Hindlimb muscle (tissue), 1 donor: ENCODE measurements at places on chromosomes 2 and 18.
A peak's percentile ranks its signal among the peaks of the same experiment; 100 is the strongest.

GRCh38 chr18:26920644-26921043 is 55.1 kb upstream of the AQP4 start:
- no peak for DNase-seq

GRCh38 chr2:75560768-75561565 is at the start of gene EVA1A:
EVA1A (minus strand) TSS chr2:75560939; CDS start chr2:75518140, 42,799 bp downstream.
- DNase-seq: peak; percentile 75

DNA sequence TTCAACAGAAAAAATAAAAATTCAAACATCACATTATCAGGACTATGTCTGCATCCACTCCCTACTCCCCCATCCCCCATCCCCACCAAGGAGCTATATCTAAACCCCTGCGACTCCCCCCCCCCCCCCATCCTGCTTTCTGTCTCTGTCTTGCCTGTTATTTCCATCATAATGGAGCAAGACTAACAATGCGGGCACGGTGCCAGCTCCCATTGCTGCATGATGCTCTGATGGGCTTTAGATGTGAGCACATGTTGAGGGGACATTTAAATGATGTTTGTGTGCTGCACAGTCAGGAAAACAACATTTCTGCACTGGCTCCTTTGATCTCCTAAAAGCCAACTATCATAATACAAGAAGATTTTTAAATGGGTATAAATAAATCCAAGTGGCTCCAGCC is 644.2 kb upstream of the SETBP1 start:
- peak; percentile 21 for DNase-seq

GRCh38 chr18:36075862-36076587 is 8.7 kb upstream of the RPRD1A start:
- no peak for DNase-seq

GRCh38 chr2:173130496-173131465 is 55.1 kb downstream of the MAP3K20 start:
- DNase-seq: no peak

DNA sequence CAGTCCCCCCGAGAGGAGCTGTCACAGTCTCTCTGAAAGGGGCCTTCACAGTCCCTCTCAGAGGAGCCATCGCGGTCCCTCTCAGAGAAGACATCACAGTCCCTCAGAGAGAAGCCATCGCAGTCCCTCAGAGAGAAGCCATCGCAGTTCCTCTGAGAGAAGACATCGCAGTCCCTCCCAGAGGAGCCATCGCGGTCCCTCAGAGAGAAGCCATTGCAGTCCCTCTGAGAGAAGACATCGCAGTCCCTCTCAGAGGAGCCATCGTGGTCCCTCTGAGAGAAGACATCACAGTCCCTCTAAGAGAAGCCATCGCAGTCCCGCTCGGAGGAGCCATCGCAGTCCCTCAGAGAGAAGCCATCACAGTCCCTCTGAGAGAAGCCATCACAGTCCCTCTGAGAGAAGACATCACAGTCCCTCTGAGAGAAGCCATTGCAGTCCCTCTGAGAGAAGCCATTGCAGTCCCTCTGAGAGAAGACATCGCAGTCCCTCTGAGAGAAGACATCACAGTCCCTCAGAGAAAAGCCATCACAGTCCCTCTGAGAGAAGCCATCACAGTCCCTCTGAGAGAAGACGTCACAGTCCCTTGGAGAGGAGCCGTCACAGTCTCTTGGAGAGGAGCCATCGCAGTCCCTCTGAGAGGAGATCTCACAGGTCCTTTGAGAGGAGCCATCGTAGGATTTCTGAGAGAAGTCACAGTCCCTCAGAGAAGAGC is 1.3 kb upstream of the ZNF512 start:
- no peak for DNase-seq

DNA sequence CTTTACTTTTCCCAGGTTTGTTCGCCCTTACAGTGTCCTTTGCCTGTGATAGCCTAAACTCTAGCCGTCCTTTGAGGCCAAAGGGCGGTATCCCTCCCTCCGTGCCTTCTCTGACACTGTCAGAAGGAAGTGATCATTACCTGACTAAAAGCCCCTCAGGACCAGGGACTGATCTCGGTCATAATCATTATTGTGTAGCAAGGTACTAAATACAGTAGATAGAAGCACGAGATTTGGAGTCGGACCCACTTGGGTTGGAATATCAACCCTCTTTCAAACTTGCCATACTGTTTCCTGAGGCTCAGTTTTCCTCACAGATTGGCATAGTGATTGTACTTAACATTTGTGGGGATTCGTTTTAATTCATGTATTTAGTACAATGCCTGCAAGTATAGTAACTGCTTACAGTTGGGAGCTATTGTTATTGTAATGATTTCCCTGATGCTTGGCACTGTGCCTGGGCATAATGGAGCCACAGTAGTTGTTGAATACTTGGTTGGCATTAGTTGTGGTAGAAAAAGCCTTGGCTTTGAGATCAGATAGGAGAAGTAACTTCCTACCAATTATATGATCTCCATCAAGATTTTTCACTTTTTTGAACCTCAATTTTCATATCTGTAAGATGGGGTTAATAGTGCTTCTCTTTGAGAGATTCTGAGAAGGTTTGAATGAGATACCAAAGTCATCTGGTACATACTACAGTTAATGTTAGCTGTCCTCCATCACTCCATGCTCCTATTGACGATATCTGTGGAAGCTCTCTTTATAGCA is 836 bp downstream of the STK11IP start:
- no peak for DNase-seq

DNA sequence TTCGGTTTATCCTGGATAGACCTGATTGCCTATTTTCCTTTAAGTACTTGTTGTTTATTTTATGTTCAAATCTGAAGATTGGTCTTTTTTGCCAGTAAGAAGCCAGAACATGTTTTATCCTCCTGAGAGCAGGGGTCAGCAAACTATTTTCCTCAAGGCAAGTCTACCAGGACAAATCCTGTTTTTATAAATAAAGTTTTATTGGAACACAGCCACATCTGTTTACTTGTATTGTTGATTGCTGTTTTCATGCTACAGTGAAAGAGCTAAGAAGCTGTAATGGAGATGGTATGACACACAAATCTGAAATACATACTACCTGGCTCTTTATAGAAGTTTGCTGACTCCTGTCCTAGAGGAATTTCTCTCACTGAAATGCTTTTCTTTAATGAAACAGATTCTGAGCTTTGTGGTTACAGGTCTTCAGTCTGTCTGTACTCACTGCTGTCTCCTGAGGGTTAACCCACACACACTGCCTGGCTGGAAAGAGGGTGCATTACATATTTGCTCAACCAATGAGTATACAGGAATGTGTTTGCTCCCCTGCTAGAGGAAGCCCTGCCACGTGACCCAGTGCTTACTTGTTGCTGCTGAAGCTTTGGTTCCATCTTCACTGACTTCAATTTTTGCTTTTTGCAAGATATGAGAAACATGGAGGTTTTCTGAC is 22.6 kb downstream of the MRPL44 start:
- DNase-seq: no peak

DNA sequence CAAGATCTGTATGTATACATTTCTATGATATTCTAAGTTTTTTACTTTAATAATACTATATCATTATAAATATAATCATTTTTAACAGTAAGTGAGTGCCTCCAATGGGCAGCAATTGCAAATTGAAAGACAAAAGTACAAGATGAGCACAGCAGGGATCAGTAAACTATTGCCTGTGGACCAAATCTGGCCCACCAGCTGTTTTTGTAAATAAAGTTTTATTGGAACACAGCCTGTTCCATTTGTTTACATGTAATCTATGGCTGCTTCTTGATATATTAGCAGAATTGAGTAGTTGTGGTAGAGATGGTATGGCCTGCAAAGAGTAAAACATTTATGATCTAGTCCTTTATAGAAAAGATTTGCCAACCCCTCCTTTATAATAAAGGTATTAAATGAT is 43.2 kb downstream of the CHST9 start:
- no peak for DNase-seq

DNA sequence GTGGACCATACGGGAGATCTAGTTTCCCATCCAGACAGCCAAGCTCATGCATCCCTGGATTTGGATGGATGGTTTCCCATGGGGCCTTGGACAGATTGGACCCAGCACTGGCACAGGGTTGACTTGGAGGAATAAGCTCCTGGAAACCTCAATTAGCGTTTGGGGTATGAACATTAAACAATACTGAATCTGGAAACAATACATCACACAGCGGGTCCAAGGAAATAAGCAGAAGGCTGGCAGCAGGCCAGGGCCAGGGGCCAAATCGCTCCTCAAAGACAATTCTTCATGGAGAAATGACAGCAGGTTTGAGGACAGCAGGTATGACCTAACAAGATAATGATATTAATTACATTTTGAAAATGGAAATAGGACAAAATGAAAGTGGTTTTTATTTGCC is 540.6 kb downstream of the RIT2 start:
- DNase-seq: no peak

GRCh38 chr2:27724905-27725701 is 46.4 kb upstream of the MRPL33 start:
- DNase-seq: peak; percentile 28

- no peak for DNase-seq
Measured at GRCh38 chr2:69914950-69915945, at the start of gene MXD1. MXD1 (plus strand) TSS chr2:69915109; CDS start chr2:69915331, 222 bp downstream.

DNA sequence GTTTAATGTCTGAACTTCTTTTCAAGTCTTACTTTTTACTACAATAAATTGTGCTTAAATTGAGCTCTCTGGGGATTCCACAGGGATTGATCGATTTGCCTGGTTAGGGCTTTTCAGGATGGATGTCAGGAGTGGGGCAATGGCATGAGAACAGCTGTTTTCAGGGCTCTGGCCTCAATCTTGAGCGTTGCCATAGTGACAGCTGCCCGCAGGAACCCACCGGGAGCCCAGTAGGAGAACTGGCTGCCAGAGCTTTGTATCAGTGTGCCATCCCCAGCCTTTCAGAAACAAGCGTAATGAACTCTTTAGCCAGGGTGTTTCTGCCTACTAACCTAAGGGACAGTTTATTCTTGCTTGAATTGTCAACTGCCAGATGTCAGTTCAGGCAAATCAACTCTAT is 93.5 kb downstream of the GALNT3 start:
- no peak for DNase-seq

DNA sequence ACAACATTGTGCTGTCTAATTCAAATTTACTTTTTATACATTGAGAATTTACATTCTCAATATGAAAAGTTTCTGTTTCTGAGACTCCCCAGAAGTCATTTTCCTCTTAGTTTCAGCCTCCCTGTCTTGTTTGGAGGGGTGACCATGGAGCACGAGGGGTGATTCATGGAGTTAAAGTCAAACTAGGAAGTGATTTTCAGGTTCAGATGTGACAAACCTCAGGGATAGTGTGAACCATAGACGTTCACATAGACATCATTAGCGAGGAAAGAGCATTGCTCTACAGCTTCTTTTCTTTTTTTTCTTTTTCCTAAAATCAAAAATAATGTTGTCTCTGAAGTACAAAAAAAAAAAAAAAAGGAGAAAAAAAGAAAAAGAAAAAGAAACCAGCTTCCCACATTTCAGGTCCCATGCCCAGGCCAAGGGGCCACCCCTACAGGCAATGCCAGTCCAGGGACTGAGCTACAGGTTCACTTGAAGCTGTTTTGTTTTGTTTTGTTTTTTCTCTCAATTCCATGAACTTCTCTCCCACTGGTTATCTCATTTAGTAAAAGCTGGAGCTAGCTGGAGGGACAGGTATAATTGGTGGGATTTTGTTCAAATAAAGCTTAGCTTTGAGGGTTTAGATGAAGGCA is 18.1 kb upstream of the LCLAT1 start:
- no peak for DNase-seq

DNA sequence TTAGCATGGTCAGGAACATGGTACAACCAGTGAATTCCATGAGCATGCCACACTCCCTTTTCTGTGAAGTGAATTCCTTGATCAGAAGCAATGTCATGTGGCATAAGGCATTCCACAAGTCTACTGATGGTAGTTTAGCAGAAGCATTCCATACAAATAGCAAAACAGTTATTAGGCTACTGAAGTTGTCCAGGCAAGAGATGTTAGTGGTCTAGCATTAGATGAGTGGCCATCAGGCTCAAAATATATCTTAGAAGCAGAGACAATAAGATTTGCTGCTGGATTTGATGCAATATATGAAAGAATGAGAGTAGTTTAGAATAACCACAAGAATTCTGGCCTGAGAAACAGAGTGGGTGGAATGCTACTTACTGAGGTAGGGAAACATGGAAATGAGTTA is 355.3 kb upstream of the NRXN1 start:
- DNase-seq: no peak

- DNase-seq: no peak
Measured at GRCh38 chr18:8623549-8624106, 14.4 kb downstream of the RAB12 start.

DNA sequence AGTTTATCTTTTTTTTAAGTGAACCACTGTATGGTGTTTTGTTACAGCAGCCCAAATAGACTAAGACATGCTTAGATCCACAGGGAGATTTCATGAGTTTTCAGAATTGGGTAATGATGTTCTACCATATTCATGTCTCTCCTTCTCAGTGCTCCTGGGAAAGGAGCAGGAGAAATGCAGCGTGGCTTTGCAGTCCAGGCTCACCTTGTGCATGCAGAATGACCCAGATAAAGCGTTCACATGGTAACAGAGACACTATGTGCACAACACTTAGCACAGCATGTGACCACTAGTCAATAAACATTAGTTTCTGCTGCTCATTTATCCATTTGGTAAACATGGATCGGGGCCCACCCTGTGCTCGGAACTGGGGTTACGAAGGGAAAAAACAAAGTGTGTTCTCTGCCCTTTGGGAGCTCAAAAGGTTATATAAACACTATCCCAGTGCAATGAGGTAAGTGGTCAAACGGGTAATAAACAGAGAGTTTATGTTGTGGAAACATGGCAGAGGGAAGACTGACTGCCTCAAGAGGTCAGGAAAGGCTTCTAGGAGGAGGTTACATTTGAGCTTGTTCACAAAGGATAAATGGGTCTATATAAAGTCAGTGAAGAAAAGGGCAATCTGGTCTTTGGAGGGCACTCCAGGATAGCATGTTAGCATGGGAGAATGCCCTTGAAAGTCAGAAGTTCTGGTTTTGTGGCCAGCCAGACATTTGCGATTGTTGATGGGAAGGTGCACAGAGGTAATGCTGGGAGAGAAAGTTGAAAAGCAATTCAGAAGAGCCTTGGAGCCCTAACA is 299.2 kb downstream of the TDRD15 start:
- no peak for DNase-seq

- no peak for DNase-seq
Measured at GRCh38 chr2:149800624-149801542, 213.3 kb upstream of the MMADHC start.
